Inflammatory macrophage treated with lipopolysaccharide for 1 hour (primary cell): ENCODE measurements at places on chromosomes 1 and 21.

GRCh38 chr1:246108278-246108925 is 398.7 kb downstream of the SMYD3 start:
- no peak for DNase-seq

- DNase-seq = no peak
These were observed 57.9 kb upstream of the GJB5 start for GRCh38 chr1:34696981-34697380.

DNA sequence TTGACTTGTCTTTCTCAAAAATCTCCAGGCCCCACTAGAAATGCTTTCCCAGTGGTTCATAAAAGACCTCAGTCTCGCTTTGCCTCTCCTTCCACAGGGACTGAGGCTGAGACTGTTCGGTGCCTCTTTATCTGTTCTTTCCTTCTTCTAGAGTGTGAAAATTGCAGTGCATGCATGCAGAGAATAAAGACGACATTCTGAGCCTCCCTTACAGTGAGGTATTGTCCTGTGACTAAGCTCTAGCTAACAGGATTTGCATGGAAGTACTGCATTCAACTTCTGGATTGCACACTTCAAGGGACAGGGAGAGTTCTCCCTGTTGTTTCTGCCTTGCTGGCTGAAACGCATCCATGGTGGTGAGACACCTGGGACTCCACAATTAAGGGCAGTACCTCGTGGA is 69.1 kb downstream of the COLGALT2 start:
- DNase-seq = no peak

DNA sequence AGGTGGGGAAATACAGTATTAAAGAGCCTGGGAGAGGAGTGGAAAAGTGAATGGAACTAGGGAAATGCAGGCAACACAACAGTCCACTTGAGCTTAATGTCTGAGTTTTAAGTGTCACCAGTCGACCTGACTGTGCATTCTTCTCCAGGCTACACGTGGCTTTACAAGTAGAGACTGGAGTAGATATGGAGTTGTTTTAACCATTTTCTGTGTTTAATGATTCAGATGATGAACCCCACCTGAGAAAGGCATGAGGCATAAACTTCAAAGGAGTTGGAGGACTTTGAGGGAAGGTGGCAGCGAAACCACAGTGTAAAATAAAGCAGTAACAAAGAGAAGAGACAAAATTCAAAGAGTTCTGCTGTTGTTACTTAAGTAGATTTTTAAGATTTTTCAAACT is 12.6 kb downstream of the FUBP1 start:
- no peak for DNase-seq

- DNase-seq = no peak
These were observed 68.3 kb upstream of the SIM2 start for GRCh38 chr21:36630485-36631206.

- DNase-seq = no peak
These were observed 18.6 kb downstream of the CDC42BPA start for GRCh38 chr1:227299688-227300087.
